ENCODE measurements at places on chromosomes 16 and 17. TPM values are rescaled to one million over a fixed set of nuclear protein-coding genes. Genes with fewer than 3 reads are reported as not detected.

GRCh38 chr16:74999219-74999608 lies 390 bp downstream of the ZNRF1 start:
- DNase-seq, result peak; percentile 38

GRCh38 chr16:9943121-9943520 lies 239.1 kb downstream of the GRIN2A start:
- no peak for DNase-seq

Gene CBX2
- polyA plus RNA-seq, result 12.4 TPM

Gene STAC2
- not detected for polyA plus RNA-seq

Gene OR1A1
- polyA plus RNA-seq, result not detected

Gene GLIS2
- not detected for polyA plus RNA-seq

- DNase-seq, result no peak
Observed at GRCh38 chr16:49348408-49349176, 25.0 kb upstream of the C16orf78 start.

DNA sequence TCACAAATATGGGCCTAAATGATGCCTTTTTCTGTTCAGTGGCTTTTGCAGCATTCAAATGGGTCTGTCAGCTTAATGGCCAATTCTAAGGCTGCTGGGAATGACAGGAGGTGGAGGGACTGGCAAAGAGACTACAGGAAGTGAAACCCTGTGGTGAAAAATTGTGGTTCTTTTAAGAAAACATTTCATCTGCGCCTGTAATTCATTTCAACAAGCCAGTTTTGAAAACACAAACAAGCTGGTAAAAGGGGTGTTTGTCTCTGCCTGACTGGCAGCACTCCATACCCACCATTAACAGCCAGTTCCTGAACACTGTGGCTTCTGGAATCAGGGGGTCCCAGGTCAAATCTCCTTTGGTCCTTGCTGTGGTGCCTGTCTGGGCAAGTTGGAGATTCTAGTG lies 3.6 kb upstream of the KDM8 start:
- DNase-seq, result no peak

GRCh38 chr17:36980280-36980761 lies 31.6 kb downstream of the AATF start:
- peak; percentile 5 for DNase-seq

GRCh38 chr16:30896261-30896888 lies at the start of gene CTF1:
Gene CTF1, plus strand, starts transcription at chr16:30896614. Its CDS starts 30 bp downstream, at chr16:30896644.
- DNase-seq, result peak; percentile 91

DNA sequence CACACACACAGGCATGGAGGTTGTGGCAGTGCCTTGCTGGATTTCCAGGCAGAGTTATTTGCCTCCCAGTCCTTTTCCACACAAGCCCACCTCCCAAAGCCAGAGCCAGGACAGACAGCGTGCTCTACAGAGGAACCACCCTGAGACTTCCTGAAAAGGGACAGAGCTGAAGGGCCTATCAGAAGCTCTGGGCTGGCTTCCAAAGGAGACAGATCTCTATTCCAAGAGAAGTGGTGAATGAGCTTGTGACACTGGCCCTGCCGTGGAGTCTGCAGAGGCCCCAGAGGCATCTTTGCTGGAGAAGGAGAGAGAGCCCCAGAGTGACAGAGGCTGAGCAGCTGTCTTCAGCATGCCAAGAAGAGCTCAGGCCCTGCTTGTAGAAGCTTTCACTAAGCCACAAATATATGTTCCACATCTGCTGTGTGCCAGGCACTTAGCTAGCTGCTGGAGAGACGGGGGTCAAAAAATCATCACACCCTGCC lies 8.3 kb upstream of the LPCAT2 start:
- peak; percentile 81 for DNase-seq

DNA sequence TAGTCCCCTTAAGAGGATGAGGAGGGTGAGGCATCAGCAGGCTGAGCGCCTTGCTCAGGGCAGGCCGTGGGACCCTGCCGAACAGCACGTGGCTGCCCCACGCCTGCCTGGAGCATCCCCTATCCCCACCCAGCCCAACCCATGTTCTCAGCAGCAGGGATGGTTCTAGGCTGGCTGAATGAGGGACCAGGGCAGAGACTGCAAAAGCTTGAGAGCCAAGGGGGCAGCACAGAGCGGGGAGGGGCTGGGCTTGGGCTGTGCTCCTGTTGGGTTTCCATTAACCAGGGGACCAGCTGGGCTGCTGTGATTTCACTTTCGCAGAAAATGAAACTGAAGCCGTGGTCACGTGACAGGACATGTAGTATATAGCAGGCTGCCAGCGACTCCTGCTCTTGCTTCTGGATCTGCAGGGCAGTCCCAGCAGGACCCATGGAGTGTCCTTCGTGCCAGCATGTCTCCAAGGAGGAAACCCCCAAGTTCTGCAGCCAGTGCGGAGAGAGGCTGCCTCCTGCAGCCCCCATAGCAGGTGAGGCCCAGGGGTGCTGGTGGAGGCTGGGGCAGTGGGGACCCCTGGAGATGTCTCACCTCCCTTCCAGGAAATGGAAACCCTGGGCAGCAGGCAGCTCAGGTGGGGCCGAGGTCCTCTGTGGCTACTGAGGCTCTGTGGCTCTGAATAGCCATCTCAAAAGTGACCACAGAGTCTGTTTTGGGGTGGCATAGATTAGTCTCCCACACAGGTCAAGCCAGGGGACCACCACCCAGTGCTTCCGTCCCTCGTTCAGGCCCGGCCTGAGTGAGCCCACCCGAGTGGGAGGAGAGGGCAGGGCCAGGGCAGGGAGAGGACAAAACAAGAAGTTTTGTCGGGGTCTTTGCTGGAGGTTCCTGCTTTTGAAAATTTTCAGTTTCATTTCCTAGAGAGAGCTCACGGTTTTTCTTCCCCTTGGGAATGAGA lies 2.9 kb downstream of the RNF213 start:
- DNase-seq, result peak; percentile 90

DNA sequence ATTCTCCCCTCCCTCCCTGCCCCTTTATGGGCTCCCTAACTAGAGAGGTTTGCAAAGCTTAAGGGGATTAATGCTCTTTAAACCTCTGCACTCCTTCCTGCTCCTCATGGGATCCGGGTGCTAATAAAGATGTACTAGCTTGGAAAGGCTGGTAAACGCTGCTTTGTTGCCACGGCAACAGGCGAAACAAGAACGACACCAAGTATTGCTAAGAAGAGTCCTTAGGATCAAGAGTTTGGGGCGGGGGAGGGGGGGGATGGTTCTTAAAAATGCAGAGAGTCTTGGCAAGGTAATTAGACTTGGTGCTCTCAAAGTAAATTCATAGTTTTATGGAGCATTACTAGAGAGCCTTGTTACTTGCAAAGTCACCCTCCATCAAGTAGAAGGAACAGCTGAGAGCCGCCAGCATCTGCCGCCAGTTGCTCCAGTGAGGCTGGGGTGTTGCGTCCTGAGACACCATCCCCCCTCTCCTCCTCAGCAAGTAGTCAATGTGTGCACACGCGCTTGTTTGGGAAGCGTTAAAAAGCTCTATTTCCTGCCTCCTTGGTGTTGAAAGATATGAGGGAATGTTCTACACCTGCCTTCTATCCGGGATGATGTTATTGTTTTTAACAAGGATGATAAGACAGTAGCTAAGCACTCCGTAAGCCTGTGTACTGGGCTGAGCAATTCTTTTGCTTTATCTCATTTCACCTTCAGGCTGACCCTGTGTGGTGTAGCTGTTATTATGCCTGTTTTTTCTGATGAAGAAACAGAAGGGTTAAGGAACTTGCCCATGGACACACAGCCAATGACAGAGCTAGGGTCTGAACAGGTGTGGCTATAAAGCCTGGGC lies 190.9 kb downstream of the CCDC182 start:
- DNase-seq, result peak; percentile 32

DNA sequence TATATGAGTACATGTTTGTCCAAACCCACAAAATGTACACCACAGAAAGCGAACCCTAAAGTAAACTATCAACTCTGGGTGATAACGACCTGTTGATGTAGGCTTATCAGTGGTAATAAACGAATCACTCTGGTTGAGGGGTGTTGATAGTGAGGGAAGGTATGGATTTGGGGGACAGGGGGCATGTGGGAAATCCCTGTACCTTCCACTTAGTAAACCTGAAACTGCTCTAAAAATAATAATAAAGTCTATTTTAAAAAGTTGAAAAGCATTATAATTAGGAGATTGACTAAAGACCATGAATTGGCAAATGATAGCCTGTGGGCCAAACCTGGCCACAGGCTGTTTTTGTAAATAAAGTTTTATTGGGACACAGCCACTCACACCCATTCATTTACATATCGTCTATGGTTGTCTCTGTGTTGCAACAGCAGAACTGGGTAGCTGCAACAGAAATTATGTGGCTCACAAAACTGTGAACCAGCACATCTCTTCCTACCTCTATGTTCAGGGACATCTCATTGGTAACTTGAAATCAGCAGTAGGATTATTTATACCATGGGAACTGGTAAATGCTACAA lies 85.5 kb upstream of the CDYL2 start:
- DNase-seq, result no peak

Gene SLC52A1
- polyA plus RNA-seq, result 0.08 TPM

GRCh38 chr17:75373280-75373679 lies 32.2 kb downstream of the GRB2 start:
- DNase-seq, result no peak

GRCh38 chr16:23052908-23053580 lies 96.2 kb downstream of the USP31 start:
- no peak for DNase-seq

- no peak for DNase-seq
Observed at GRCh38 chr16:50024207-50024606, 818 bp upstream of the CNEP1R1 start.

Gene TTYH2
- 75.7 TPM for polyA plus RNA-seq

GRCh38 chr17:57356153-57356718 lies 99.9 kb downstream of the MSI2 start:
- no peak for DNase-seq

- no peak for DNase-seq
Observed at GRCh38 chr16:31395647-31396046, 2.5 kb downstream of the ITGAD start.

DNA sequence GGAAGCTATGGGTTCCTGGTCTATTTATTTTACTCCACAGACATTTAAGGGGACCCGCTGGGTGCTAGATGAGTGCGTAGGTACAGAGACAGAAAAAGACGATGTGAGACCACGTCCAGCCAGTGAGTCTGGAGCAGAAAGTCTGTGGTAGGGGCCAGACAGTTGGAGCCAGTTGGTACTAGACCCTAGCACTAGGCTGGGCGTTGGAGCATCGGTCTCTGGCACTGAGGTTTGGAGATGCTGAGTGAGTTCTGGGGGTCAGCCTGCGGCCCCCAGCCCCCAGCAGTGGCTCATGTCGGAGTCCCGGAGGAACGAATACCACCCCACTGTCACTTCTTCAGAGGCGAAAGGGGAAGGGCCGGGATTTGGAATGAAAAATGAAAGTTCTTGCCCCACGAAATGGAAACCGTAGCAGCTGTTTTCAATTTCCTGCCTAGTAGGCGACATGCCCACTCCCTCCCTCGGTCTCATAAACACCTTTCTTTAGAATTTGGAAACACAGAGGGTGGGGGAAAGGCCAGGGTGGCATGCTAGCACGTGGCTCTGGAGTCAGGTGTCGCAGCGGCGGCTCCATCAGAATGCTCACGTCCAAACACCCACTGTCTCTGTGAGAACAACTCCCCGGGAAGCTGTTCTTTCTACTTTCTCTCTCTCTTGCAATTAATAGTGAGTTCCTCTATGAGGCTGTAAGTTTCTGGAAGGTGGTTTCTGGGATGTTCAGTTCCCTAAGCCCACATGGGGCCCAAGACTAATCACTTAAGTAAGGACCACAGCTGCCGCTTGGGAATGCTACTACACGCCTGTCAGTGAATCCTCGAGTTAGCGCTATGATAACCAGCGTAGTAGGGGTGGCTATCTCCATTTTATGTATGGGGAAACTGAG lies 96.8 kb downstream of the IRF8 start:
- no peak for DNase-seq

GRCh38 chr16:10408824-10409381 lies 23.0 kb downstream of the ATF7IP2 start:
- DNase-seq, result no peak

Gene CACNG3
- polyA plus RNA-seq, result not detected

DNA sequence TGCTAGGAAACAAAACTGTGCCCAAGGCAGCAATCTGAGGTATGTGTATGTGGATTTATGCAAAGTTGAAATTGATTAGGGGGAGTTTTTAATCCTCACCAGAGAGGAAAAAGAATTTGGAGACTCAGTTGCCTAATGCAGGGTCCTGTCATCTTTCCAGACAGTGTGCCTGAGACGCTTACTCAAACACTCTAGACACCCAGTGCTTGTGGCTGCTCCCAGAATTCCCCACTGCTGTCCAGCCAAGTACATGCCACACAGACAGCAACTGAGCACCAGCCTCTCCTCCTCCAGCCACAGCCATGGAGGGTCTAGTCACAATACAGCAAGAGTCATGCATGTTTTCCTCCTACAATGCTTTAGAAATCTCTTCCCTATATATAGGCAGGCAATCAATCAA lies 118.1 kb downstream of the HIC1 start:
- no peak for DNase-seq

Data from muscle of arm (tissue), 14 donors.